ENCODE measurements at places on chromosomes 7 and 10.
A peak's percentile ranks its signal among the peaks of the same experiment; 100 is the strongest.

- no peak for DNase-seq
These were observed 2.1 kb downstream of the CAV2 start for GRCh38 chr7:116501425-116502167.

DNA sequence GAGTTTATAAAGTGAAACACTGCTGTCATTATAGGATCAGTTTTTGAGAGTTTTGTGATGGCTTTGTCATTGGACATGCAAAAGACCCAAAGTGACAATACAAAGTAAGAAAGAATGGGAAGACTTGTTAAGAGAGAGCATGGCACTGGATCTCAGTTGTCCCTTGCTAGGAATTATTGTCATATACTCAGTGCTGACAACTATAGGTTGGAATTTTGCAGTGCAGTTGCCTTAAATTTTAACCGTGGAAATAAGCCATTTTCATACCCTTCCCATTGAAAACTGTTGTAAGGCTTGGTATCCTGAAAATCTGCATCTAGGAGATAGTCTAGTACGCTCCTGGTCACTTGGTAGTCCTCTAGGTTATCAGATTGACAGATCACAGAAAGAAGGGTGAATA, 1156.7 kb downstream of the GATA3 start:
- DNase-seq: no peak

DNA sequence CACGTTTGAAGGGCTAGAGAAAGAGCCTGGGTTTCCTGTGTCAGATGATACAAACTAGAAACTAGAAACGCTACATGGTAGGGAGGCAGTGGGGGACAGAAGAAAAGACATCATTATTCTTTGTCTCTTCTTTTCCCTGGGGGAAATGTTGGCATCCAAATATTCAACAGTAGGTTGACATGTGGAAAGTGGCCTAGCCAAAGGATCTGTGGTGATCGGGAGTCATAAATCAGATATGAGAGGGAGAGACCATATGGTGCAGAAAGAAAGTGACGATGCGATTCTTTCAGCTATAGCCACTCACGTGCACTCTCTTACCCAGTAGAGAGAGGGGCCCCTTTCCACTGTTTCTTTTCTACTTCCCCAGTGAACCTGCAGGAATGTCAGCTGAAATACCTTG, 964.7 kb downstream of the LRMDA start:
- no peak for DNase-seq

DNA sequence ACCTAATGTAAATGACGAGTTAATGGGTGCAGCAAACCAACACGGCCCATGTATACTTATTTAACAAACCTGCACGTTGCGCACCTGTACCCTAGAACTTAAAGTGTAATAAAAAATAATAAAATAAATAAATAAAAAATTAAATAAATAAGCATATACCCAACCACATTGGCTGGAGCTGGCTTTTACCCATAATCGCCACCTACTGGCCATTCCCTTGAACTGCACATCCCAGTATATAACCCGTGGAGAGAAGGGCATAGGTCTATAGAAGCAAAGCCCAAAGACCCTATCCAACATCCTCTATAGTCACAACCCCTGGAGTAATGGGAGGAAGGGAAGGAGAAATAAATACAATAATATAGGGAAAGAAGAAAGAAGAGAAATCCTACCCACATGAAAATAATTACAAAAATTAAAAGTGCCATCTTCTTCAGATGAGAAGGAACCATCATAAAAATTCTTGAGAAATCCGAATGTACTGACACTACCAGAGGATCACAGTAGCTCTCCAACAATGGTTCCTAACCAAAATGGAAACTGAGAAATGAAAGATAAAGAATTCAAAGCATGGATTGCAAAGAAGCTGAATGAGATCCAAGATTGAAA, 65.6 kb downstream of the TWIST1 start:
- no peak for DNase-seq

DNA sequence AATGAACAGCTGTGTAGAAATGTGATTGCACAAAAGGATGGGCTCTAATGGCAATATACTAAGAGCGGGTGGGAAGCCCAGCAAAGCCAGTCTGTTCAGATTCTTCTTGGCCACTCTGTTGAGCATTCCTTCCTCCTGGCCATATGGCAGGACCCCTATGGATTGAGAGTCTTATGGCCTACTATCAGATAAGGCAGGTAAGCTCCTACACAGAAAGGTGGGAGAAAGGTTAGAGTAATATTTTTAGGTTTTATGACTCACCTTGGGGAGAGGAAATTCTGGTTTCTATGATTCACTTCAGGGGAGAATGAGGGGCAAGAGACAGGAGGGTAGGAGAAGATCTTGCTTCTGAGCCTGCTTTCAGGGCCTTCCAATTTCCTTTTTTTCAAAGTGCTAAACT, 15.1 kb upstream of the AKR1B10 start:
- DNase-seq: no peak

DNA sequence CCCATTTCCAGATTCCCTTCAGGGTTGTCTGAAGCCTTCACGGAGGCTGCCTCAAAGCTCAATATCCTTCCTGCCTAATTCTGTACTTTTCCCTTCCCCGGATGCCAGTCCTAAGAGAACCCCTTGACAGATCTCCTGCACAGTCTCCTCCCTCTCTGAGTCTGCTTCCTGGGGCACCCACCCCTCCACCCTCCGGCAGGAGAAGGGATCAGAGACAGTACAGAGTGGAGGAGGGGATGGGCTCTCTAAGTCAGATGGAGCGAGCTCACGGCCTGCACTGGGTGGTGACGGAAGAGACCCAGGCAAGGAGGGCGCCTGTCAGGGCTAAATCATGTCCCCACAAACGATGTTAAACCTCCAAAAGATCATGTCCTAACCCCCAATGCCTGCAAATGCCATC, 48.0 kb upstream of the CARD11 start:
- no peak for DNase-seq

GRCh38 chr10:132445516-132446194, 48.7 kb downstream of the PWWP2B start:
- no peak for DNase-seq

- no peak for DNase-seq
These were observed 159.1 kb upstream of the TCF7L2 start for GRCh38 chr10:112790921-112791320.

GRCh38 chr7:114784177-114784576, 137.7 kb upstream of the MDFIC start:
- DNase-seq: no peak

DNA sequence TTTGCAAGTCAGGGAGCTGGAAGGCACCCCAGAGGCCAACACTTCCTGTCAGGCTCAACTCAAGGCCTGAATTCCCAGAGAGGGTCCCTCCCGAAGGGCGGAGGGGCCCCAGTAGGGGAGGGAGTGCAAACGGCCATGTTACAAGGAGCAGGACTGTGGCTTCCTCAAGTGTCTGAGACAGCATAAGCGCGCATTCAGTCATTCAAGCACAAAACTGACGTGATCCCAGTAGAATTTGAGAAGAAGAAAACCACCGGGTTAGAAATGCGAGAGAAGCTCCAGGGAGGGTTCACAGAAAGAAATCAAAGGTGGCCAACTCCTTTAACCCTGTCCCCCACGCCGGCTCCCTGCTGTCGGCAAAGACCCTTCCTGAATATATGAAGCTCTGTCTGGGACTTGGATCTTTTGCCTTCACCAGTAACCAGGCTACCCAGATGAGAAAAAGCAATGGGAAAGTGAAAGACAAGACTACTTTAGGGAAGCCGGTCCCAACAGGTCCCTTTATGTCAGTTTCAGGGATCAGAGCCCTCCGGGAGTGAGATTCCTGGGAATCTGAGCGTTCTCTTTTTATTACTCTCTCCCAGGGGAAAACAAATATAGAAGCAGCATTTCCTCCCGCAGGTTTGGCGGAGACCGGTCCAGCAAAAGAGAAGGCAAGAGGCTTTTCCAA, 1.3 kb downstream of the AFAP1L2 start:
- DNase-seq: no peak

DNA sequence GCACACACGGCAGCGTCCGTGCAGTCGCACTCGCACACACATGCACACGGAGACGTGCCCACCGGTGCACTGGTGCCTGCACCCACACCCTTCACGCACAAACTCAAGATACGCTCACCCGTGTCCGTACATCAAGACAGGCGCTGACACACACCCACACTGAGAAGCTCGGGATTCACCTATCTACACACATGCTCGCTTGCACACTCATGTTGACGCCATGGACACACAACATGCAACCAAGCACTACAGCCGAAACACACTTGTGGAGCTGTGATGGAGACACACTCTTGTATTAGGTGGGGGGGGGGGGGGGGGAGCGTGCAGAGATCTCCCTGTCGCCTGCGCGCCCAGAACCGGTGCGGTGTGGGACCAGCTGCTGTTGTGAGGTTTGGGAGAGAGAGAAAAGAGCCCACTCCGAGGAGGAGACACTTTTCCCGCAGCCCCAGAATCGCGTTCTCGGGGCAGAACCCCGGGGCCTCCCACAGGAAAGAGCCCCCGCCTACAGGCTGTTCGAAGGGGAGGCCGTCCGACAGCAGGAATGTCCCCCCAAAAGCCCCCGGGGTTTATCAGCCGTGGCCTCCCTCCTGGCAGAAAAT, 605 bp upstream of the NFKB2 start:
- peak; percentile 74 for DNase-seq

GRCh38 chr10:97981816-97982215, 48.6 kb downstream of the CRTAC1 start:
- DNase-seq: no peak

- DNase-seq: no peak
These were observed 7.3 kb upstream of the LBX1 start for GRCh38 chr10:101236376-101237080.

- DNase-seq: no peak
These were observed 87.2 kb downstream of the CALD1 start for GRCh38 chr7:134866617-134867016.

GRCh38 chr10:43965033-43965917, 316.6 kb upstream of the ZNF32 start:
- DNase-seq: no peak

- DNase-seq: no peak
These were observed 55.8 kb upstream of the SEMA3C start for GRCh38 chr7:80974396-80975358.

- no peak for DNase-seq
These were observed 471.7 kb downstream of the GRM8 start for GRCh38 chr7:126780993-126781392.

GRCh38 chr10:12381536-12382156, 32.3 kb downstream of the CAMK1D start:
- DNase-seq: no peak

DNA sequence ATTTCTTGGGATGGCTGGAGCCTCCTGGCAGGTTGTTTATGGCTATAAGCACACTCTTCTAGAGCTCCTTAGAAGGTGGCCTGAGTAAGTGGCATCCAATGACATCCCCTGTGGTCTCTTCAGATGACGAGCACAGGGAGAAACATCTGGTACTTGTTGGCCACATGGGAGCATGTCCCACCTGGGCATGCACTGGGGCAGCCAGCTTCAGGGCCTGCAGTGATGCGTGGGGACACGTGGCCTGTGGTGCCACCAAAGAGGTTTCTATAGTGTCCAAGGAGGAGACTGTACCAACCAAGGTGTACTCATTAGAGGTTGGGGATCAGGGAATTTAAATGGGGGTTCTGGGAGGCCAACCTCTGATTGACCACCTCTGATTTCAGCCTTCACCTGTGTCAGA, 125.5 kb downstream of the TRIL start:
- no peak for DNase-seq

- DNase-seq: peak; percentile 65
These were observed 43.3 kb upstream of the NFKB2 start for GRCh38 chr10:102352066-102352715.

- no peak for DNase-seq
These were observed 50.6 kb upstream of the STEAP4 start for GRCh38 chr7:88357294-88357693.

DNA sequence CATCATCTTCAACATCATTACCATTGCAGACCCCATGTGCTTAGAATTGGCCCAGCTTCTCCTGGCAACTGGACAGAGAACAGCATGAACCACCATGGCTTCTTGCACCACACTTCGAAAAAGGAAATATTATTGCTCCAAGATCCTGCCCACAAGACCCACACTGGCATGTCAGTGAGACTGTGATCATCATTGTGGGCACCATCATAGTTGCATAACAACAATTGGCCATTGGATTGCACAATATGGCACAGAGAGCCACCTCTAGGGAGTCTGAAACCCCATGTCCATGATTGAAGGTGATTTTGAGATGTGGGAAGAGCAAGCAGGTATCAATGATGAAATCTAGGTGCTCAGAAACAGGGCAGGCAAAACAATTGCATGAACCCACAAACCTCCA, 918.9 kb downstream of the GRID1 start:
- no peak for DNase-seq

DNA sequence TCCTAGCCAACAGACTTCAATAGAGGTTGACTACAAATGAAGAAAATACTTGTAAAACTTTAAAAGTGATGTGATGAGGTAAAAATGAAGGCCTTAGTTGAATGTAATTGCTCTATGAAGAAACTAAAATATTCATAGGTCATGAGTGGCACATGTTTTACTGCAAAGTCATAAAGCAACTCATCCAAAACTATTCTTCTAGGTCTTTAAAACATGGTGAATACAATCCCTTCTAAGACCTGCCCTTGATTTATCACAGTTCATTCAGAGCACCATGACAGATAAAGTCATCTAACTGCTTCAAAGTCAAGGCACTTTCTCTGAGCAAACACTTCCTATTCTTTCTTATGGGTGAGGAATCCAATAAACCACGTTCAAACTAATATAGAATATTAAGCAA, 713.5 kb downstream of the SORCS1 start:
- no peak for DNase-seq

GRCh38 chr7:54796853-54797252, 37.8 kb upstream of the SEC61G start:
- DNase-seq: no peak

DNA sequence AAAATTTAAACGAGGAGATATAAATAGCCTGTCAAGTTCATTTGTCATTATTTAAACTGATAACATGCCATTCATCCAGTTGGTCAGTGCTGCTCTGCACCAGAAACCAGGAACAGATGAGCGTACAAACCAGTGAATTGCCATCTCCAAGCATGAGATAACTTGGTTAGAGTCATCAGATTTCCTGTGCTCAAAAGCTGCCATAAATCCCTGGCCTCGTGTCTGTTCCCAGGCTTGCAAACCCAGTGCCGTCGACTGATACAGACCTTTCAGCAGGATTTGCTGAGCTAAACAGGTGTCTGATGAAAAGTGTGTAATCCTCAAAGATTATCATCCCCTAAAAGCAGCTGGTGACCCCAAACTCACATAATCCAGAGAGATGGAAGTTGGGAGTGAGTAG, 96.0 kb upstream of the SAMD8 start:
- DNase-seq: no peak

DNA sequence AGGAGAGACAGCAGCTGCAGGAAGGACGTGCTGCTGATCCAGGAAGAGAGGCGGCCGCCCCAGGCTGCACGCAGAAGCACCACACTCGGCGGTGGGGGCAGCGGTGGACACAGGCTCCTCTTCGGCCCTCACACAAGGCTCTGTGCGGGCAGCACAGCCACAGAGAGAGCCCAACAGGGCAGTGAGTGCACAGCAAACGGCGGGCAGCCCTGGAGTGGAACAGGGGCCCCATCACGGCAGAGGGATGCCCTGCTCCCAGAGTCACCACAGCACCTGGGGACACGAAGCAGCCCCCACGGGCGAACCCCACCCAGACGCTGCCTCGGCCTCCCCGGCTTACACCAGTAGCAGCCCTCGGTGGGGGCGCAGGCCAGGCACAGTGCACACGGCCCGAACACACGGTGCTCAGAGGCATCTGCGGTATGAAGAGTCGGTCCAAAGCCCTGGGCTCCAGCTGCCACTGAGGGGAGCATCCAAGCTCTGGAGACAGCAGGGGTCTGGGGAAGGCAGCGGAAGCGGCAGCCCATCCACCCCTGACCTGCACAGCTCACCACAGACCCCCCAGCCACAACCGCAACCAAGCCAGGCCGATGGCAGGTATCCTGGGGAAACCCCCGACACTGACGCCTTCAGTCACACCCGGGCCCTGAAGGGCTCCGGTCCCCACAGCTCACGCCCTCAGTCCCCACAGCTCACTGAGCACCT, 16.8 kb downstream of the NUDT1 start:
- no peak for DNase-seq

All from stimulated activated naive CD4-positive, alpha-beta T cell treated with Interleukin-2 at 50 U/mL for 16 hours (primary cell).